ENCODE measurements at places on chromosomes 3 and 15.

DNA sequence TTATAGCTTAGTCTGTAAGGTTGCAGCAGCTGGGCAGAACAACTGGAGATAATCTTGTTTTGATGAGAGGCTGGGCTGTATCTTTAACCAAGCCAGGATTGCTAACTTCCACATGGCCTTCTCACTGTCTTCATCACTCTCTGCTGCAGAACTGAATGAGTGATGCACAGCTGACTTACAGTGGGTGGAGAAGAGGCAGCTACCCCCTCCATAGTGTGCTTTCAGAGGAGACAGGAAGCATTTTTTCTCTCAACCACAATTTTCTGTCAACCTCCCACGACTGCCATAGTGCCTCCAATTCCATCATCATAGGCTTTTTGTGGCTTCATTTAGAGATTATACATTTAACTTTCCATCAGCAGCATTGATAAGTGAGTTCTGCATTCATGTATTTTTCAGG lies 168.2 kb downstream of the CLSTN2 start:
- no peak for DNase-seq

- no peak for DNase-seq
Observed at GRCh38 chr3:149781741-149782140, 10.6 kb downstream of the ANKUB1 start.

DNA sequence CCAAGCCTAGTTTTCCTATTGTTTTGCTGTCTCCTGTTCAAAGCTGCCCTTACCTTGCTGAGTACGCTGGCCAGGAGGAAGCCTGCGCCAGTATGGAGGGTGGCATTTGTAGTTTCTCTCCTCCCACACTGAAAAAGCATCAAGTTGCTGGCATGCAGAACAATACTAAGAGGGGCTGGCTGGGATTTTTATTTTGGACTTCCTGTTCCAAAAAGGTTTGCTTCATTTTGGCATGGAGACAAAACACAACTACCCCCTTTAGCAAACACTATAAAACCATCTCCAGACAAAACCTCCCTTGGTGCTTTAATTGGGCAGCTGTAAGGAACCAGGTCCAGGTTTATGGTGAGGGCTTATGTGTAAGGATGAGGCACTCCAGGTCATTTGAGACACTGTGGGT lies 457.6 kb downstream of the PDCD6IP start:
- no peak for DNase-seq

DNA sequence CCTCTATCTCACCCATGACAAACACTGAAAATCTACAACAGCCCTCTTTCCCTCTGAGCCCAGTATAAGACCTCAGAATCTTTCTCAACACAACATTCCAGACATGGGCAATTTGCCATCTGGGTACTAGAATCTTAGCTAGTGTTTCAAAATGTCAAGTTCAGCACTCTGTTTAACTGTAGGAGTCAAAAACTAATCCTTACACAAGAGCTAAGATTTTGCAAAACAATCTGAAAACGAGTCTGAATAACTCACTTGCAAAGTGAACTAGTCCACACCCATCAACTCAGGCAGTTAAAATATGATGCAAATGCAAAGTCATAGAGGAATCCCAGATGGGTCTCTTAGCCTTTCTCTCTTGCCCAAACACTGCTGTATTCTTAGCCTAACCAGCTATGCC lies 67.8 kb downstream of the GPR176 start:
- no peak for DNase-seq

DNA sequence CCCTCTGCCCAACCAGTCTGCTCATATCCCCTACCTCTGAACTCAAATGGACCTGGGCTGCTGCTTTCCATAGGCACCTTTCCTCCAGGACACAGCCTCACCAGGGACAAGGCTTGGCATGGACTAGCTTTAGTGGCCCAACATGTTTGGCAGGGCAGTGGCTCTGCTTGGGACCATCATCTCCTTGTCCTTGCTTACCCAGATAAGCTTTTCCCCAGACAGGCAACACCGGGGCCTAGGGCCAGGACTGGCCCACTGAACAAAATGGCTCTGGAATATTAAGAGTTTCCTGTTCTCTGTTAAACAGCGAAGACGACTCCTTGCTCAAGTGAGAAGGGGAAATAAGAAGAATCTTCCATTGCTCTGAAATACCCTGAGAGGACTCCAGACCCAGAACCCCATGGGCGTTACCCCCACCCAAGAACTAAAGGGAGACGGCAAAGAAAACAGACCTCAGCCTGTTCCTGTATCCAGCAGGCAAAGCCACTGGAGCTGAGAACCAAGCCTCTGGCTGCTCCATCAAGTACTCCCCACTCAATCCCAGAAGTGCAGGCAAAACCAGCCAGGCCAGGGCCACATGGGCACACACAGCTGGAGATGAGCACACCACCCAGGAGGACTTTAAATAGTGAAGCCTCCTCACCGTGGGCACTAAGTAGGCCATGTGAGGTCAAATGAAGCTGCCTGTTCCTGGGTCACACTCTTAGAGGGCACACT lies 45.5 kb downstream of the CTNNB1 start:
- DNase-seq: no peak
